ENCODE measurements at places on chromosomes 4 and X.
A peak's percentile ranks its signal among the peaks of the same experiment; 100 is the strongest.

GRCh38 chrX:50668860-50669259 lies 145.1 kb downstream of the SHROOM4 start:
- DNase-seq: no peak

DNA sequence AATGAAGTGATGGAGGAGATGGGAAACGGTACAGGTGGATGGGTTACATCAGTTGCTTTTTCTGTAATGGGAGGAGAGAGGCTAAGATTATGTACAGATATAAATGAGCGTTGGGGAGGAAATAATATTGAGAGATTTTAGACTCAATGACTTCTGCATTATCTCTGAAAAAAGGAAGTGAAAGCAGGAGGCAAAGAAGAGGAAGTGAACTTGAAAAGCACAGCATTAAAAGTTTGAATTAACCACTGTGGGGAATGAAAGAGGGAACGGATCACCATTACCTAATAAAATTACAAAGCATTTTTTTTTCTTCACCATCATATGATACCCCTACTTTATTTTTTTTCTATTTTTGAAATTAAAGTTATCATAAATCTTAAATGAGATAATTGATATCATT lies 1025.5 kb downstream of the RPA4 start:
- no peak for DNase-seq

- peak; percentile 82 for DNase-seq
These were observed 48.7 kb upstream of the SLC4A4 start for GRCh38 chr4:71290074-71290473.

GRCh38 chr4:55032788-55033187 lies 92.6 kb downstream of the KDR start:
- peak; percentile 31 for DNase-seq

GRCh38 chr4:178556796-178557195 lies 1114.6 kb upstream of the AGA start:
- DNase-seq: no peak

DNA sequence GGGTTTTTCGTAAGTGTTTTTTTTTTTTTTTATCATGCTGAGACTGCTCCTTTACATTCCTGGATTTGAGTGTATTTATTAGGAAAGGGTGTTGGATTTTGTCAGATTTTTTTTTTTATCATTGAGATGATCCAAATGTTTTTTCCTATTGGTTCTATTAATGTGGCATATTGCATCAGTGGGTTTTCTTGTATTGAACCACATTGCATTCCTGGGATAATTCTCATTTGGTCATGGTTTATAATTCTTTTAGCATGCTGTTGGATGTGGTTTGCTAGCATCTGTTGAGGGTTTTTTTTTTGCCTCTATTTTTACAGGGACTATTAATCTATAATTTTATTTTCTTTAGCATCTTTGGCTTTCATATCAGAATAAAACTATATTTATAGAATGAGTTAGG lies 28.8 kb downstream of the COL4A5 start:
- DNase-seq: peak; percentile 51

Data from cardiac fibroblast (primary cell).